ENCODE measurements at places on chromosomes 6 and 20. TPM values are rescaled to one million over a fixed set of nuclear protein-coding genes. Genes with fewer than 3 reads are reported as not detected.

GRCh38 chr6:842141-842540 is 149.2 kb upstream of the EXOC2 start:
- no peaks in the 10 kb centered on the region for H3K27me3 ChIP-seq
- no peak for DNase-seq
- no peak overlapping the region for H3K4me3 ChIP-seq

- no peaks in the 10 kb centered on the region for H3K36me3 ChIP-seq
- no peak for DNase-seq
- no peak overlapping the region for H3K27ac ChIP-seq
Observed at GRCh38 chr6:75402296-75402695, 91.3 kb downstream of the FILIP1 start.

- H3K36me3 ChIP-seq, result no peaks in the 10 kb centered on the region
- no peak for DNase-seq
- H3K27me3 ChIP-seq, result no peaks in the 10 kb centered on the region
- H3K4me3 ChIP-seq, result no peak overlapping the region
- no peaks in the 10 kb centered on the region for H3K4me1 ChIP-seq
Observed at GRCh38 chr6:85360794-85361642, 88.9 kb upstream of the NT5E start.

The C20orf202 gene
- 0.10 TPM for polyA plus RNA-seq

The CYP39A1 gene
- 12.0 TPM for polyA plus RNA-seq

The LYRM2 gene
- polyA plus RNA-seq, result 34.7 TPM

Data from liver (tissue), 10 donors.